ENCODE measurements at places on chromosomes 11 and 22. TPM values are rescaled to one million over a fixed set of nuclear protein-coding genes. Genes with fewer than 3 reads are reported as not detected.

DNA sequence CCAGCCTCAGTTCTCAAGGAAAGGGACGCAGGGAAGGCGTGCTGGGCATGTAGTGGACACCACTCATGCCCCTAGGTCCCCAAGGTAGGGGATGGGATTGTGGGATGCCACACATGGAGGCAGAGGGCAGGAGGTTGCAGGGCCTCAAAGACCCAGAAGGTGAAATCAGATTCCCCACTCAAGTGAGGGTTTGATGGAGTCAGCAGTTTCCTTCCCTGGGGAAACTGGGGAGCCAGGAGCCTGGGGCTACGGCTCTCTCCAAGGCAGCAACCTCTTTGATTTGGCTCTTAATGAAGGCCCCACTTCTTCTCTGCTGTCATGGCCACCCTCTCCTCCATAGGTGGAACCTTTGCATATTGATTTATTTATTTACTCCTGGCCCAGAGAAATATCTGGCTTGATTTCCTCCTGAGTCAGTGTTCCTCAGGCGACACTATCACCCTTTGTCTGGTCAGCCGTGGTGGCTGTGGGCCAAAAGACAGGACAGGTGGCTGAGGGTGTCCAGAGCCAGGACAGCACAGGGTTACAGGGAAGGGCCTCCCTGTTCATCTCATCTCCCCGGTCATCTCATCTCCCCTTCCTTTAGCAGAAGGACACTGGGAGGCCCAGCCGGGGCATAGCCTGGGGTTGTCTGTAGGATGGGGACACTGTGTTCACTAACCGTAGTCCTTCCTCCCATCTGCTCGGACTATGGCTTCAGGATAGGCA is 9.6 kb downstream of the GNAZ start:
- no peak for DNase-seq

- DNase-seq = no peak
Observed at GRCh38 chr11:1878137-1879031, 13.3 kb downstream of the PRR33 start.

DNA sequence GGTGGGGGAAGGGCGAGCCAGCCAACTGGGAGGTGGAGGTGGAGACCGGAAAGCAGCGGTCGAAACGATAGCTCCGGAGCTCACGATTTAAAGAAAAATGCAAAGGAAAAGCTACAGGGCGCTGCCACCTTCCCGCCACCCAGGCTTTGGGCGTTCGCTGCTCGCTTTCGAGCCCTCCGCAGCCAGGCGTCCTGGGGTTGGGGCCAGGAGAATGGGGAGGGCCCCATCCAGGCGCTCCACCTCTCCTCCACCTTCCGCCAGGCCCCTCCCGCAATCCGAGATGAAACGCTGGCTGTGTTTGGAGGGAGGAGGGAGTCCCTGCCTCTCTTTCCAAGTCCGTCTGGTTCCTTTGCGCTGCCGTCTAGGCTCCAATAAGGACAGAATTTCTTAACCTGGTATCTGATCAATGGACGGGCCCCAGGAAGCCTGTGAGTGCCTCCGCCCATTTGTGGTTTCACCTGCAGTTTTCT is 483 bp upstream of the ABTB2 start:
- peak; percentile 57 for DNase-seq

DNA sequence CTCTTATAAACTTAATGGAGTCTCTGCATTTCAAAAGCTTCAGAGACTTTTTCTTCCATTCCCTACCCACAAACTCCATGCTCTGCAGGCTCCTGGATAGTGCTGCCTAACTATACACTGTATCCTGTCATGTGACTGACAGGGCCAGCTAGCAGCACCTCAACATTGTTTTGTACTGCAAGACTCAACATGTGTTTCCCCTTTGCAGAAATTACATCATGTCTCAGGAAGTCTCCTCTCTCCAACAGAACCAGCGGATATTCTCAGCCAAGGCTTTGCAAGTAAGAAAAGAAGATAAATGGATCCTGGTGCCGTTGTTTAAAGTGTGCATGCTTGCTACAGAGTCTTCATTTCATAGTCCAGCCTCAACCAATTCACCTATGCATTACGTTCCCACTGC is 164.0 kb upstream of the UBASH3B start:
- DNase-seq = no peak

GRCh38 chr11:33692541-33692940 is 8.1 kb downstream of the C11orf91 start:
- no peak for DNase-seq

DNA sequence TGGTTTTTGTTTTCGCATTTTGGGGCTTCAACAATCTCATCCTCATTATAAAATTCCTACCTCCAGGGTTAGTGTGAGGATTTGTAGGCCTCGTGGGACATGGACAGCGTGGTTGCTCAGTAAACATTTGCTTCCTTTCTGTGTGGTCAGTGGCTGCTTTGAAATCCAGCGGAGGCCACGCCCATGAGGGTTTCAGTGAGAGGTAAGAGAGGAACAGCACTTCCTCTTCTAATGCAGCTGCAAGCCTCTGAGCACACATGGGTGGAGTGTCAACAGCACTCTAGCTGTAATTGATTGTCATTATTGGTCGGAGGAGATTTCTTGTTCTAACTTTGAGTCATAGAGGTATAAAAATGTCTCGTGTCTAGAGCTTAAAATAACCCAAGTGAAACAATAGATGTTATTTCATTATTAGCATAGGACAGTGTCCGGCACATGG is 6.0 kb upstream of the ARHGAP42 start:
- peak; percentile 68 for DNase-seq

- no peak for DNase-seq
Observed at GRCh38 chr11:130100381-130101095, 30.8 kb downstream of the APLP2 start.

- no peak for DNase-seq
Observed at GRCh38 chr11:44808053-44808753, 81.4 kb downstream of the TSPAN18 start.

DNA sequence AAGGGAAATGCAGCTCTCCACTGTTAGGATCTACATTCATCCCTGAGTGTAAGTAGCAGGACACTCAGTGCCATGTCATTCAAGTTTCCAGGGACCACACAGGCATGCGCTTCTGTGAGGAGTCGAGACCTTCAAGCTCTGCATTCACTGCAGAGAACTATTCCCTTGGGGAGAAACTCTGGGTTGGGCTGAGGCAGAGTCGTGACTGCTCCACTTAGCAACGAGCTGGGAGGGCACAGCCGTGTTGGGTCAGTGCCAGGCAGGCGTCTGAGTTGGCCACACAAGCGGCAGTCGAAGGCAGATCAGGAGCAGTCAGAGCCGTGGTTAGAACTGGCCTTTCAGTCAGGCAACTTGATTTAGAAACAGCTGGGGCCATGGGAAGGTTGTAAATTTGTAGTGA is 14.7 kb downstream of the MPEG1 start:
- DNase-seq = no peak

DNA sequence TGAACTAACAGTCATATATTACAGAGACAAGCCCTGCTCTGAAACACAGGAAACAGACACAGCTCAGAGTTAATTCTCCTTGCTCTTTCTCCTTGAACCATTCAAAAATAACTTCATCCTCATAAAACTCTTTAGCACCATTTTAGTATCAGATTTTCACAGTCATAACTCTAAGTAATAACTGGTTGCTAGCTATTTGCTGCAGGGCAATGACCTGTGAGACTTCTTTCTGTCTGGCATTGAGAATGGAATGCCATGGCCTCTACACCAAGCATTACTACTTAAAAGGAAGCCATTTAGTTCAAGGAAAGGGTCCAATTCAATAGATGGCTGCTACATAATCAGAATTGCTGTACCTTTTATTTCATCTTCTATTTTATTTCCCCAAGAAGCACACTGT is 186.6 kb upstream of the CCDC90B start:
- no peak for DNase-seq

GRCh38 chr22:43257961-43258360 is 71.0 kb upstream of the TTLL12 start:
- DNase-seq = no peak

GRCh38 chr11:103051151-103051801 is 40.7 kb downstream of the DCUN1D5 start:
- DNase-seq = peak; percentile 27

GRCh38 chr22:48840112-48840949 is 987.3 kb downstream of the BRD1 start:
- DNase-seq = no peak

DNA sequence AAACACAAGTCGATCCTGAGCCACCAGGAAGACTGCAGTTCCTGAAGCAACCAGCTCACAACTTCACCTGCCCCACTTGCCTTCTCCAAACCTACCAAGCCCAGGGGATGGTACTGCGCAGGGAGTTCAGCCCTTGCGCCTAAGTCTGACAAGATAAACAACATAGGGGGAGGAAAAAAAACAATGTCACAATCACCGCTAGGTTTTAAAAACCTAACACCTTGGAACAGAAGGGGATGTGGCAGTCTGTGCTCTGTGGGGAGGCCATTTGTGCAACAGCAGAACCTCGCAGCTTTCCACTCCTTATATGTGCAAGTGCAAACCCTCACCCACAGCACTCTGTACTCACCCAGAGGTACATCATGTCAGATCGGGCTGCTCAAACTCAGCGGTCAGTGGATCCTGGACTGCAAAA is 134.2 kb downstream of the RBFOX2 start:
- DNase-seq = no peak

GRCh38 chr11:108135845-108136544 is 14.6 kb downstream of the ACAT1 start:
- peak; percentile 4 for DNase-seq

DNA sequence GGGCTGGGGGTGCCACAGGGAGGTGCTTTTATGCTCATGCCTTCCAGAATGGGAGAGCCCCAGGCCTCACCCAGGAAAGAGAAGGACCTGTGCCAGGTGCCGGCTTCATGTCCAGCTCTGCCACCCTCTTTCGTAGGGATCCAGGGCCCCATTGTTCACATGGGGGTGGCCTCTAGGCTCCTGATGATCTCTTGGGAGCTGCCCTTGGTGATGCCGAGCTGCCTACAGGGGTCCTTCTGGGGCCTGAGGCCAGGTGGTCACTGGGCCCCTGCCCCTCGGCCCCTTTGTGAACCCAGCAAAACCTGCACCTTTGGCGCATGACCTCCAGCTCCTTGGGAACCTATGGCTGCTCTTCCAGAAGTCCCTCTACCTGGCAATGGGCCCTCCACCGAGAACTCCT is 41.4 kb upstream of the SMIM38 start:
- DNase-seq = no peak

DNA sequence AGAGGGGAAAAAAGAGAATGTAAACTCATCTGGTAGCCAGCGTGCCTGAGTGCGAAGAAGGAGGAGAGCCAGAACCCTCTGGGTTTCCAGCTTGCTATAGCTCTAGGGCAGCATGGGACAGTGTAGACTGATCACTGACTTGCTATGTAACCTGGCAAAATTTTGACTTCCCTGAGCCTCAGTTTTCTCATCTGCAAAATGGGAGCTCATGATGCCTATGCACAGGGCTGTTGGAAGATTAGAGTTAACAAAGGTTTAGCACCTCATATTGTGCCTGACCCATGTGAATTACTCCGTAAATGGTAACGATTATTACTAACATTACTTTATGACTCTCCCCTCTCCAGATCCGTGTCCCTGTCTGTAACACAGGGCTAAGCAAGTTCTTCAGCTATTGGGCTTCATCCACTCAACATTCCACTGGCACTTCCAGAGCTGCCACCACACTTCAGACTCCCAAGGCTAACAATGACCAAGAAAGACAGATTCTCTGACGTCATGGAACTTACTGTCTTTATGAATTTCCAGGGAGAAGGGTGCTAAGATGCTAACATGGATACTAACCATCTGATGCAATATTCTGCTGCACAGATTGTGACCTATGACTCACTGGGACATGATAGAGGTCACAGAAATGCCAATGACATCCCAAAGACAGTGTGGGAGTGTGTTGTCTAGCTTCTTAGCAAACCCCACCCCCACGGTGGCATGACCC is 195.2 kb downstream of the TRIM29 start:
- no peak for DNase-seq

GRCh38 chr11:47398551-47398950 is 9.8 kb upstream of the SLC39A13 start:
- DNase-seq = no peak

GRCh38 chr22:27378995-27379394 is 422.6 kb downstream of the MN1 start:
- DNase-seq = no peak

DNA sequence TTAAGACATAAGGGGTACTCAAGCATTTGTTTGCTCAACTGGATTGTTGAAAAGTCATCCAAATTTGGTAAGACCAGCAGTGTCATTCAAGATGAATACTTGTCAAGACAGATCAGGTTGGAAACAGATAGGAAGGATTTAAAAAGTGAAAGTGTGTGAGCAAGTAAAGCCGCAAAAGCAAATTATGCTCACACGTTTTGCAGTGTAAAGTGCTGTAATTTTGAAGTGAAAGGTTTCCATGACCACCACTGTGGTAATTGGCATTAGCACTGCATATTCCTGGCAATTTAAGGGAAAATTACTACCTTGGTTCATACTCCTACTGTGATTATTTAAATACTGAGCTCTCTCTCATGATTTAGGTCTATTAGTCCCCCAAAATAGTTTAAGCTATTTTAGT is 704.1 kb upstream of the CCDC179 start:
- DNase-seq = no peak

GRCh38 chr11:68792400-68792966 is 41.2 kb upstream of the TESMIN start:
- DNase-seq = peak; percentile 69

The GP1BB gene
- 8.5 TPM for total RNA-seq

The MUC6 gene
- not detected for total RNA-seq

The ZNF214 gene
- 2.3 TPM for total RNA-seq

The MIOX gene
- not detected for total RNA-seq

The P4HA3 gene
- total RNA-seq = 1.5 TPM

The C11orf16 gene
- total RNA-seq = not detected

Data from A172 (cell line).